ENCODE measurements at places on chromosomes 3 and 15.
A peak's percentile ranks its signal among the peaks of the same experiment; 100 is the strongest.

GRCh38 chr15:38504680-38505467, 50.9 kb downstream of the FAM98B start:
- no peak for DNase-seq

DNA sequence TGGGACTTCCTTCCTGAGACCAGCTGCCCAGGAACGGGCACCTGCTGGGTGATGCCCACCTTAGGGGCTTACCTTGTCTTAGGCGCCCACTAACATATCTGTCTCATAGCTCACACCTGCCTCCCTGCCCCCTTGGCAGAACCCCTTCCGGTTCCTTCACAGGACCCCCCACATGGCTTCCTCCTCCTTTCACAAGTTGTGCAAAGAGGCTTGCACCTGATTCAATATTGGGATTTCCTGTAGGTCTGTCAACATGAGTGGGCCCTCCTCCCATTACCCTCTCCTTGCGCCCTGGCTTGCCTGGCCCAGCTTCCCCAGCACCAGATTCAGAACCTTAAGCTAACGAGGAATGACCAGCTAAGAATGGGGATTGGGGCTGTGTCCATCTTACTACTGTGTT, 633 bp downstream of the THPO start:
- no peak for DNase-seq

DNA sequence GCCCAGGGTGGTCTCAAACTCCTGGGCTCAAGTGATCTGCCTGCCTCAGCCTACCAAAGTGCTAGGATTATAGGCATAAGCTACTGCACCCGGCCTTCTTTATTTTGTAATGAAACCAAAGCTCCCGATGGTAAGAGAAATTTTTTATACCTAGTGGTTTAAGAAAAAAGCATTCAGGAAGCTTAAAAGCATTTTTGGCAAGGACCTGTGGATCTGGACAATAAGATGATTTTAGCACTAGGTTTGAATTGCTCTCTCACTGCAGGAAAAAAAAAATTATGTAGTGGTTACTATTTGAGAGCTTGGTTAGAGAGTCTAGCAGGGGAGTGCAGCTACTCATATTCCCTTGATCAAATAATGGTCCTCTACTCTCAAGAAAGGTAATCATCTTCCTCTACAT, 64.9 kb upstream of the PIK3R4 start:
- DNase-seq: no peak

DNA sequence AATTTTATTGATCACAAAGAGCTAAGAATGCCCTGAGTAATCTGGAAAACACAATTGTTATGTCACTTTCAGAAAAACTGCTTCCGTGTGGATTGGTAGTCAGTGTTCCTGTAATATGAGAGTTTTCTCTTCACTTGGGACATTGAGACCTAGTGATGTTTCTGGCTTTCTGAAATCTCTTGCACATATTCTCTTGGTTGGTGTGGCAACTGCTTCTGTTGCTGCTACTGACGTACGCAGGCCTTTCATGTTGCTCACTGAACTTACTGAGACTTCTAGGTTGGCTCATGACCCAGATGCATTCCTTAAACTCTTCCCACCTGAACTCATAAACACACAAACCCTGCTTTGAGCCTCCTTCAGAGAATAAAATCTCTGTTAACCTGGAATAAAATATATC, 175.0 kb upstream of the PFN2 start:
- peak; percentile 77 for DNase-seq

DNA sequence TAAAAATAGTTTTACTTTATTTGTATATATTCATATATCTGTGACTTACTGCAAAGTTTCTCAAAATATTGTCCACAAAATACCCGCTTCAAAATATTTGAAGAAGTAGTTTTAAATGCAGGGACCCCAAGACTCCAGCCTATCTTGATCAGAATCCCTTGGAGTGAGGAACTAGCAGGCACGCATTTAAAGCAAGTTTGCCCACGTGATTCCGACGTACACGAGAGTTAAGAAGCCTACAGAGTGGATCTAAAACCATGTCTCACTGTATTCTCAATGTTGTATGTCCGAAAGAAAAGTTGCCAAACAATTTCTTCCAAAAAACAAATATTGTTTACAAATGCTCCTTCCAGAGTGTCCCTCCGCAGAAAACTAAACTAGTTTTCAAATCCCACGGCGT, 1.7 kb downstream of the GABRB3 start:
- no peak for DNase-seq

GRCh38 chr3:112672716-112673541, 32.0 kb upstream of the CCDC80 start:
- DNase-seq: no peak
